ENCODE measurements at places on chromosomes 7 and 10.

- no peak for DNase-seq
Observed at GRCh38 chr7:44338600-44338999, 13.2 kb upstream of the CAMK2B start.

DNA sequence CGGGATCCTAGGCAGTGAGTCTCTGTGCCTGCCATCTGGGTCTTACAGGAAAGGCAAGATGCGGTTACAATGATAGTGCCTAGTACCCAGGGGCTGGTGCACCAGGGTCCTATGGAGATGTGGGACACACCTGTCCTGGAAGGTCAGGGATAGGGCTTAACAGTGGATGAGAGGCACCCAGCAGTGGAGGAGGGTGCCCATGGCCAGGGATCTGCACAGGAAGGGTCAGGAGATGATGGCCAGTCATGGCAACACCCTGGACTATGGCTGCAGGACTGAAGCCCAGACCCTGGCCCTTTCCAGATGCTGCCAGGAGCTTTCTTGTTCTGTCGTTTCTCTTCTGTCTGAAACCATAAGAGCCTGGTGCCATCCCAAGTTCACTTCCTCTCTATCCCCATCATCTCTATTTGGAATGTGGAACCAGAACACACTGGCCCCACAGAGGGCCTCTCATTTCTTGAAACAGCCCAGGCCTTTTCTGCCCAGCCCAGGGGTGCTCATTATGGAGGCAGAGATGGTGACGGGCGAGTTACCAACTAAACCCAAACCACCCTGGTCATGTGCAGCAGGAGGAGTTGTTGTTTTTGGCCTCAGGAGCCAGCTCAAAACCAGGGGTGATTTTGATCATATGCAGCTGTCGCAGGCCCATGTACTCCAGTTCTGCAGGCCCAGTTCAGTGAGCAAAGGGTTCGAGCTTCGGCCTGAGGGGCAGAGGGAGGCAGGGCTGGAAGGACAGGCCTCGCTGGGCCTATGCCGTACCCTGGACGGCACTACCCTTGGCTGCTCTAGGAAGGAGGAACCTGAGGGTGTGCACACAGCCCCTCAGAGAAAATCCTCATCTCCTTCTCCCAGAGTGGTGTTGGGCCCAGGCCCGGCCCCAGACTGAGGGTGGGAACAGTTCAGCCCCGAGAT lies 52.6 kb upstream of the GDF10 start:
- DNase-seq = no peak

- no peak for DNase-seq
Observed at GRCh38 chr7:40059057-40059456, 75.4 kb downstream of the MPLKIP start.

GRCh38 chr10:36886303-36886891 lies 239.0 kb upstream of the ANKRD30A start:
- no peak for DNase-seq

GRCh38 chr10:104334965-104335650 lies 3.2 kb downstream of the ITPRIP start:
- no peak for DNase-seq

DNA sequence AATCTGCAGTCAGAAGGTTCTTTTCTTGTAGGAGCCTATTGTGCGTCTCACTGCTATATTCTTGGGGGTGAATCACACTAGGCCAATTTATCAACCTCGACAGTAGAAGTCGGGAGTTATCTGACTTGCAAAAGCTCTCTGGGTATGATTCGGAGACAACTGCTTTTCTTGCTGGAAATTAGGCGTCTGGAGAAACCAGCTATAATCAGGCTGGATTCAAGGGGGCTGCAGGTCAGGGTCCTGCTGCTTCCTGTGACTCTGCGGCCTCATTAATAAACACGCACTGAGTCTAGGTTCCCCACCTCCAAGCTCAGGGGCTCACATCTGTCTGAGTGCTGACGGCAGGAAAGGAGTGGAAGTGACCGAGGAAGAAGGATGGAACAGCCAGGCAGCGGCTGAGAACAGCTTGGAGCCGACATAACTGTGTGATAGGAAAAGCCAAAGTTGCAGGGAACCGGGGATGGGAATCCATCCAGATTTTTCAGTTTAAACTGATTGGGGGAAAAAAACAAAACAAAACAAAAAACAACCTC lies 184.6 kb downstream of the FANK1 start:
- DNase-seq = no peak

GRCh38 chr10:11560076-11560709 lies 51.3 kb downstream of the USP6NL start:
- DNase-seq = no peak

DNA sequence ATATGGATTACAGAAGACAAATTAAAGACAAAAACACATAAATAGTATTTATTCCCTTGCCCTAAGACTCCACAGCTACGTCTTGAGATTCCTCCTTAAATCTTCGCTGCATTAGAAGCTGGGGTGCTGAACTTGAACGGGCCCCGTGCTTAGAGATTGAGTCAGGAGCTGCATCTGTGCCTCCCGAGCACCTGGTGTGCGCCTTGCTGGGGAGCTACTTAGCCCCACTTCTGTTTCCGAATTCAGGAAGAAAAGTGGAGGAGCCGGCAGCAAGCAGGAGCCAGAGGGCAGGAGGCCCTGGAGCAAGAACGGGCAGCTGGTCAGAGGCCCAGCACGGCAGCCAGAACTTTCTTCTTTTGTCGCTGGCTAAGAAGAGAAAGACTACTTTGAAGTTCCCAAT lies 30.4 kb upstream of the RNF32 start:
- no peak for DNase-seq

GRCh38 chr7:127905491-127906330 lies 125.5 kb downstream of the LRRC4 start:
- no peak for DNase-seq
